Right ventricle myocardium inferior (tissue), 1 donor: ENCODE measurements at places on chromosomes 2 and 18. TPM values are rescaled to one million over a fixed set of nuclear protein-coding genes. Genes with fewer than 3 reads are reported as not detected.

The SLC14A1 gene
- total RNA-seq, result 24.9 TPM

The TLX2 gene
- not detected for total RNA-seq

DNA sequence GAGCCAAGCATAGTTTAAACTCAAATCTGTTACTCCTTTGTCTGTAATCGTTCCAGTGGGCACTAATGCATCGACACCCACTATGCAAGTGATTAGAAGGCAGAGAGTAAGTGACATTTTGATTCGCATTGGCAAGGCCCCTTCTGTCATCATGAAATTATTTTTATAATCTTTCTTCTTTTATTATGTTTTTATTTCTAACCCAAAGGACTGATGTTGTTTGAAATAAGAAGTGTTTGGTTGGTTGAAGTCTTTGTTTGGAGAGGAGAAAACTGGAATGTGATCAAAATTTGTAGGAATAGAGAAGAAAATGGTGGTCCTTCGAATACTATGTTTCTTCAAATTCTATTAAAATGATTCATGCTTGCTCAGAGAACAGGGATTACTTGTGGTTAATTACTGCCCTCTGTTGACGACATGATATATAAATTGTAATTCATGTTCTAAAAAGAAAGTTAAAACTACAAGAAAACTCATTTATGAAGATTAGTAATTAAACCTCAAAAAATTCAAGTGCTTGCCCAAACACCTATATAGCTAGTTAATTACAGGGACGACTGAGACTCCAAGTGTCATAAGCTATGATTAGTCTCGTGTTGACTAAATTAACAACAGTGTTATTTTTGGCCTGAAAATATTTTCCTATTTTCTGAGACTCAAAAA is 26.4 kb upstream of the TFPI start:
- DNase-seq, result no peak

DNA sequence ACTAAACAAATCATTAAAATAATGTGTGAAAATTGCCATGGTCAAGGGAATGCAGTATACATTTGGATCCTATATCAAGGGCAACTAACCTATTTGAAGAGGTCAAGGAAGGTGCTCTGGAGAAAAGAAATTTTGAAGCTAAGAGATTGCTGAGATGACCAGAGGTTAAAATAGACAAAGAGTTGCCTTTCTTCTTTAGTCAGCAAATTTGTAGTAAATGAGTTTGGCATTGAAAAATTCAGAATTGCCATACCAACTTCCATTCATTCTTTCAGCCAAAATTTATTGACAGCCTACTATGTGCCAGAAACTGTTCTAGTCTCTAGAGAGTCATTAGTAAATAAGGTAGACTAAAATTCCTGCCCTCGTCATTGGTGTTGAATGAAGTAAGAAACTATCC is 396.2 kb downstream of the BCL11A start:
- DNase-seq, result no peak

DNA sequence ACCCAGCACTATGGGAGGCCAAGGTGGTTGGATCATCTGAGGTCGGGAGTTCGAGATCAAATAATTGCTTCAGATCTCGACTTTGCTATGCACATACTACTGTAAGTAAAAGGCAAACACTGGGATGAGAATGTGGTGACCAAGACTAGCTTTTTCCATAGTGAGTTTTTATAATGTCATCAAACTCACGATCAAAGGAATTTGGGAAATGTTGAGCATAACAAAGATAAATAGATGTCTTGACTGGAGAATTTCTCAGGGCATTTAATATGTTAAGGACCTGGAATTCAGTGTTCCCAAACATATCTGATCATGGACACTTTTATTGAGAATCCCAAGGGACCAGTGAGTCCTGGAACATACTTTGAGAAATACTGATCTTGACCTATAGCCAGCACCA is 205.6 kb downstream of the ARHGAP15 start:
- DNase-seq, result no peak
